Stimulated activated CD4-positive, alpha-beta T cell treated with anti-CD3 and anti-CD28 coated beads, Interleukin-12 subunit alpha, Interleukin-12 subunit beta, amount 100 ng/mL, for 24 hours (primary cell): ENCODE measurements at places on chromosomes 12 and 14.

DNA sequence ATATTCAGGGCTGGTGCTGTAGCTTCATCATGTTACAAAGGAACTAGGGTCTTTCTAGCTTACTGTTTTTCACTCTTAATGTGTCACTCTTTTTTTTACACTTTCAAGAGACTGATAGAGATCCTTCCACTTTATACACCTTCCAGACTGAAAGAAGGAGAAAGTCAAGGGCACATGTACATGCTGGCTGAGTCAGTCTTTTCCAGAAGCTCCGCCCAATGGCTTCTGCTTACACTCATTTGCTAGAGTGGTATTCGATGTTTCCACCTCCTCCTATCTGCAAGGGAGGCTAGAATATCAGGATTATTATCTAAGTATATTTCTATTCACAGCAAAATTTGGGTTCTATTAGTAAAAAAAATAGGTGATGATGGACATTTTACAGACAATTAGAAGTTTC, 325.8 kb upstream of the OR4E1 start:
- DNase-seq, result no peak

- DNase-seq, result no peak
These were observed 34.7 kb upstream of the C12orf42 start for GRCh38 chr12:103530307-103531066.

DNA sequence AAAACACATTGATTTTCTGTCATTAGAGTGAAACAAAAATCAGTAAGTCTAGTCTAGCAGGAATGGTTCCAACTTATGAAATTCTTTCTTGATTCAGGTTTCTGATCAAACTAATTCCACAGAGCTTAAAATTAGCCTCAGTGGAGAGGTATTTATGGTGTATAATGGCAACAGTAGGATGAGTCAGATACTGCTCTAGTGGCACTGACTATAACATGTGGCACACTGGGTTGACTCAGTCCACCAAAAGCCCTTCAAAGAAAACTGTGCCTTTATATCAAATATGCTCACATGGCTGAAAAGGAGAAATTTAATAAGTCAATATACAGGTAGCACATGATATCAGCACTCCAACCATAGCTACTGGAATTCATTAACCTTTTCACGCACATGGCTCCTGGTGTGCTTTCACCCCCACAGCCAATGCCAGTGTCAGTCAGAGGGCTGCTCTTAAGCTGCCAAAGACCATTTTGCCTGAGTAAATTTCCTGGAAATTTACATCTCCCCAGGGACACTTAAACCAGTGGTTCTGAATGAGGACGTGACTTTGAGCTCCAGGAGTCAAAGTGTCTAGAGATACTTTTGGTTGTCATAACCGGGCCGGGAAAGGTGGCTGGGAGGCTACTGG, 21.7 kb upstream of the CATSPERB start:
- DNase-seq, result no peak

- no peak for DNase-seq
These were observed 277.4 kb upstream of the SOX5 start for GRCh38 chr12:24226745-24227350.

- DNase-seq, result no peak
These were observed 49.8 kb downstream of the SLC6A12 start for GRCh38 chr12:164207-164606.

DNA sequence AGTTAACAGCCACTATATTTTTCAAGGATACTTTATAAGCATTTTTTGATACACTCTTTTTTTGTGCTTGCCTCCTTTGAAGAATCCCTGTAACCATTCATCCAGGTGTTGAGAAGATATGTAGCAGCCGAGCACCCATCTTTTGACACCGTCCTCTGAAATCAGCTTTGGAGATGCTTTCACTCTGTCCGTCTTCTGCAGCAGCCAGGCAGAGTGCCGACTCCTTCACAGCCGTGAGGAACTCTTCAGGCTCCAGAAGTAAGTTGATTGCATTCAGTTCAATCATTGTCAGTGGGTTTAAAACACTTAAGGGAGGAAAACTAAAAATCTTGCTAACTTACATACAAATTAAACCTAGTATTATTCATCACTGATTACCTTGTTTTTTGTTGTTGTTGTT, 160.1 kb downstream of the LRFN5 start:
- no peak for DNase-seq

- no peak for DNase-seq
These were observed 411.2 kb downstream of the AEBP2 start for GRCh38 chr12:19850346-19851065.
